ENCODE measurements at places on chromosomes 2 and 18.
A peak's percentile ranks its signal among the peaks of the same experiment; 100 is the strongest.

DNA sequence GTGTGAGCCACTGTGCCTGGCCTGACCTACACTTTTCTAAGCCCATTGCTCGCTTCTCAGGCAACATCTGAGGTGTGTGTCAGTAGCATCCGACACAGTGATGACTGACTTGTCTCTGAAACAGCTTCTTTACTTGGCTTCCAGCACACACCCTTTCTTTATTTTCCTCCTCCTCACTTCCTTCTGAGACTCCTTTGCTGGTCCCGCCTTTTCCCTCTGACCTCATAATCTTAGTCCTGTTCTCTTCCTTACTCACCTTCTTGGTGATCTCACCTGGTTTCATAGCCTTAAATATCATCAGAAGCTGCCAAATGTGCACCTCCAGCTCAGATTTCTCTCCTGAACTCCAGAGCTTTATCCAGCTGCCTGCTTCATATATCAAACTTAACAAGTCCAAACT lies 66.6 kb upstream of the PELI1 start:
- DNase-seq, result no peak

DNA sequence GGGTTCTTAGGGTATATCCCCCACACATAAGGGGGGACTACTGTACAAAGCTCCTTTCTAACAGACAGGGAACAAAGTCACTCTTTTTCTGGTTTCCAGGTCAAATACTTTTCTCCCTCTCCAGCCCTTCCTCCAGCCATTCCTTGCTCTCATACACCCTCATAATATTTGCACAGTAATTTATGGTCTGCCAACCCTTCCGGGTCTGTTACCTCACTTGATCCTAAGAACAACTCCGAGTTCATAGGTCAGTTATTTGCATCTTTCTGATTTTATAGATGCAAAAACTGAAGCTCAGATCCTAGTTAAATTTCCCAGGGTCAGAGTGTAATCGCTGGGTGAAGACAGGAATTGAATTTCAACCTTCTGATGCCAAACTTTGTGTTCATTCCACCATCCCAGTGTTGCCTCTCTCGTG lies 14.8 kb upstream of the MATN3 start:
- no peak for DNase-seq

- DNase-seq, result no peak
These were observed 135.6 kb upstream of the DAPL1 start for GRCh38 chr2:158659483-158659882.

DNA sequence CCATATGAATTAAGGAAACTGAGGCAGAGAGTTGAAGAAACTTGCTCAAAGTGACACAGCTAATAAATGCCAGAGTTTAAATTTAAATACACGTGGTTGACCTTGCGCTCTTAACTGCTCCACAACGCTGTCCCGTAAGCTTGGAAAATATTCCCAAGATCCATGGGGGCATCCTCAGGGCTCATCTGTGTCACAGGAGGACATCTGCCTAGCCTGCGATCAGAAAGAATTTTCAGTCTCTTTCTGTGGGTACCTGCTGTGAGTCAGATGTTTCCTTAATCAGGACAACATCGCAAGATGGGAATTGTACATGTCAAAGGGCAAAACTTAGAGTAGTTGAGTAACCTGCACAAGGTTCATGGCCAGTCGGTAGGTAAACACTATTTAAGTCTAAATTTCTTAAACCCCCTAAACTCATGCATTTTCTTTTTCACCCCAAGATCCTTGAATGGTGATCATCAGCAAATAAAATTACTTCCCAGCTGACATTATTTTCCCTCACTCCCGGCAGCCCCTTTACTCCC lies 1.4 kb downstream of the CMPK2 start:
- DNase-seq, result no peak

- DNase-seq, result no peak
These were observed 255.3 kb upstream of the SALL3 start for GRCh38 chr18:78724214-78724914.

- DNase-seq, result no peak
These were observed 242.7 kb downstream of the TGIF1 start for GRCh38 chr18:3692691-3693090.

DNA sequence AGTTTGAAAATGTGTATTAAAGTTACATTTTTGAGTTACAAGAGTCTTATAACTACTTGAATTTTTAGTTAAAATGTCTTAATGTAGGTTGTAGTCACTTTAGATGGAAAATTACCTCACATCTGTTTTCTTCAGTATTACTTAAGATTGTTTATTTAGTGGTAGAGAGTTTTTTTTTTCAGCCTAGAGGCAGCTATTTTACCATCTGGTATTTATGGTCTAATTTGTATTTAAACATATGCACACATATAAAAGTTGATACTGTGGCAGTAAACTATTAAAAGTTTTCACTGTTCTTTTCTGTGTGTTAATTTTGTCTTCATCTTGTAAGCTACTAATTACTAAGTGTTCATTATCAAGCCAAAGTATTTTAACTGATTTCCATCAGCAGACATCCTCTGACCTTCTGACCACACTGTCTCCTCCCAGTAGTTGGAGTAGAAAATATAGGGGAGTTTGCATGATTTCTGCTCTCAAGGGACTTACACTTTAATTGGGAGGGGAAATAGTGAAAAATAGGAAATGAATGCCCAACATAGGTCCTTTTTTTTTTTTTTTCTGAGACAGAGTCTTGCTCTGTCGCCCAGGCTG lies 4.3 kb downstream of the PMAIP1 start:
- no peak for DNase-seq

DNA sequence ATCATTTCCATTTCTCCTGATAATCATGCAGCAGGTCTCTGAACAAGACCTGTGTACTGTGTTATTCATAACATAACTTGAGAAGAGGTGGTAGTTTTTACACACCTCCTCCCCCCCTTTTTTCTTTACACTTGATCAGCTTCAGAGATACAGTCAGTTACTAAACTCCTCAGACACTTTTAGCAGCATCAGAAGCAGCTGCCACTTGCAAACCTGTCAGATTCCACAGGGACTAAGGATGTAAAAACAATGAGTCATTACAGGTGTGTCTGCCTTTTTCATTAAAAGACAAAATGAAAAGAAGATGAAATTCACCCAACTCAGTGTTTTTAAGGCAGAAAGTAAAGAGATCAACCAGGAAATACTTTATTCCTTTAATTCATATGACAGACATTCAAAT lies 254.0 kb downstream of the NRXN1 start:
- no peak for DNase-seq

DNA sequence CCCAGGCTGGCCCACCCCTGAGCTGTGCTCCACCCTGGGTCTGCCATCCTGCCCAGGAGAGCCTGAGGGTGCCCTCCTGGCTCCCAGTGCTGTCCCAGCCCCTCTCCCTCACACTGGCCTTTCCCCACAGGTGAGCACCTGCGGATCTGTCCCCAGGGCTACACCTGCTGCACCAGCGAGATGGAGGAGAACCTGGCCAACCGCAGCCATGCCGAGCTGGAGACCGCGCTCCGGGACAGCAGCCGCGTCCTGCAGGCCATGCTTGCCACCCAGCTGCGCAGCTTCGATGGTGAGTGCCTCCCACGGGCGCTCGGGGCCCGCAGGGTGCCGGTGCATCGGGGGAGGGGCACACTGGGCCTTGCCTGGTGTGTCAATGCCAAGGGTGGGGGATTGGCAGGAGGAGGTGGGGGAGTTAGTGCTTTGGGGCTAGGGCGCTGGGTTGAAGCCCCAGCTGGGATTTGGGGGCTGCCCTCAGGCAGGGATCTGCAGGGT lies 23.5 kb downstream of the GPC1 start:
- DNase-seq, result no peak

DNA sequence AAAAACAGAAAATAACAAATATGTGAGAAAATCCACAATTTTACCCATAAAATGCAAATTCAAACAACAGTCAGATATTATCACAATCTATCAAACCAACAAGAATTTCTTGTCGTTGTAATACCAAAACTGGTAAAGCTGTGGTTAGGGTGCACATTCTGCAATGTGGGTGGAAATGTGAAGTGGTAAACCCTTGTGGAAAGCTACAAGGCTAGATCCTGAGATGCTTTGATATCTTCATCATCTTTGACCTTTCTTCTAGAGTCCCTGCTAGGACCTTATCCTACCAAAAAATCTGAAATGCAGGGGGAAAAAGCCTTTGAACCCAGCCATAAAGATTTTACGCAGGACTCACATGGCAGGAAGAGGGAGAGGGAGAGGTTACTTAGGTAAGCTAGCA lies 17.2 kb upstream of the ATG16L1 start:
- DNase-seq, result no peak

GRCh38 chr2:174495365-174496012 lies 8.7 kb upstream of the GPR155 start:
- no peak for DNase-seq

DNA sequence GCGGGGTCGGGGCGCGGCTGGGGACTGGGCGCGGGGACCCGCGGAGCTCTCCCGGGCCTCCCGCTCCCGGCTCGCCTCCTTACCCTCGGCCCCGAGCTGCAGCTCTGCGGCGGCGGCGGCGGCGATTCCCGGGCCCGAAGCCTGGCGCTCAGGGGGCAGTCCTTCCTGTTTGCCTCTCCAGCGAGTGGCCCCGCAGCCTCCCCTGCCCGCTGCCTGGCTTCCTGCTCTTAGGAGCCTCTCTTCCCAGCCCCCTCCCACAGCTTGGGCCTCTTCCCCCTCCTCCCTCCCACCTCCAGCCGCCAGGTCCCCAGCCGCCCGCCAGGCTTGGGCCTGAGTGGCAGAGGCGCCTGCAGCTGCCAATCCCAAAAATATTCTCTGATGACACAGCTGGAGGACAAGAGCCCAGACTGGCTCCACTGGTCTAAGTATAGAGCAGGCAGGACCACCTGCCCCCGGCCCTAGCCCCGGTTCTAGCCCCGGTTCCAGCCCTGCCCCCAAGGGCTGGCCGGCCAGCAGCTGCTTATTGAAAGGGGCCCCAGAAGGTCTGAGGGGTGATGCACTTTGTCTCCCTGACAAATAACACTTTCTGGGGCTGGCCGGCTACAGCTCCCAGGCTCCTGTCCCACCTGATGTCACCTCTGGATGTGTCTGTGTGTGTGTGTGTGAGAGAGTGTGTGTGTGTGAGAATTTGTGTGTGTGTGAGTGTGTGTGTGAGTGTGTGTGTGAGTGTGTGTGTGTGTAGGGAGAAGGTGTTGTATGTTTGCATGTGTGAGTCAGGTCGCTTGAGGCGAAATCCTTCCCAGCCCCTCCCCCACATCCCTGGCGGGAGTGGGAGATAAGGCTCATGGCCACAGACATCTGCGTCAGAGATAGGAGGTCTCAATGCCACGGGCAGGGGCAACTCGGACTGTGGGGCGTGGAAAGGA lies at the start of gene OBSL1:
Gene OBSL1 (minus strand): TSS at position 229 of the 926 bp plus-strand sequence. CDS start 307 bp downstream, outside the sequence.
- peak; percentile 93 for DNase-seq

- no peak for DNase-seq
These were observed 33.6 kb downstream of the FARP2 start for GRCh38 chr2:241389697-241390096.

DNA sequence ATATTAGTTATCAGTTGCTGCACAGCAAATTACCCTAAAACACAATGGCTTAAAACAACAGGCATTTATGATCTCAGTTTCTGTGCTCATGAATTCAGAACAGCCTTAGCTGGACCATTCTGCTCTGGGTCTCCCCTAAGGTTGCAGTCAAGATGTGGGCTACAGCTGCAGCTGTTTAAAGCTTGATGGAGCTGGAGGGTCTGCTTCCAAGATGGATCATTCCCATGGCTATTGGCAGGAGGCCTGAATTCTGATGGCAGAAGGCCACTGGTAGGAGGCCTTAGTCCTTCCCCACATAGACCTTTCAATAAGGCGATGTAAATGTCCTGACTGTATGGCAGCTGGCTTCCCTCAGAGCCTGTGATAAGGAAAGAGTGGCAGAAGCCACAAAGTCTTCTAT lies 118.6 kb upstream of the SERPINE2 start:
- no peak for DNase-seq

DNA sequence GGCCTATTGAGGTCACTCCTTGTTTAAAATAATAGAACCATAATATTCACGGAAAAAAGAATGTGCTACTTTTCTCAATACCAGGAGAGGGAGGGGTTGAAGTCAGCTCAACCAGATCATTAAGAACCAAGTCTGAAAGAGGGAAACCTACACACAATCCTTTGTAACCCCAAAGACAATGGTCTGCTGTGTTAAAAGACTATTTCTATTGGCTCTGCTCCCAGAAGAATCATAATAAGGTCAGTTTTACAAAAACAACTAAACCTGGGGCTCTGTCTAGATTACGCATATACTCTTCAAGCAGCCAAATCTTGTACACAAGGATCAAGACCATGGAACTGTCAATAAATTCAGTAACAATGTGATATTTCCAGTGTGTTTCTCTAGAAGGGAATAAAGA lies 177.2 kb upstream of the CRIM1 start:
- DNase-seq, result no peak

DNA sequence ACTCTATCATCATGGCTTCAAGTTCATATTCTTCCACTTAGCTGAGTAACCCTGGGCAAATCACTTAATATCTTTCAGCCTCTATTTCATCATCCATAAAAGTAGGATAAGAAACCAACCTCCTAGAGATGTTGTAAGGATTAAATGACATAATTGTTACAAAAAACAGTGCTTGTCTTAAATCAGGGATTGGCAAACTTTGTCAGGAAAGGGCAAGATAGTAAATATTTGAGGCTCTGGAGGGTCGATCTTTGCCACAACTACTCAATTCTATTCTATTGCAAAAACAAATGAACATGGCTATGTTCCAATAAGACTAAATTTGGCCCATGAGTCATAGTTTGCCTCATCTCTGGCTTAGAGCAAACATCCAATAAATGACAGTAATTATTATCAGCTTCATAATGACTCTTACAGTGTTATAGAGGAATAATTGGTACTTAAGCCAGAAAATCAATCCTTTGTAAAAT lies 184.7 kb downstream of the SATB2 start:
- DNase-seq, result no peak

DNA sequence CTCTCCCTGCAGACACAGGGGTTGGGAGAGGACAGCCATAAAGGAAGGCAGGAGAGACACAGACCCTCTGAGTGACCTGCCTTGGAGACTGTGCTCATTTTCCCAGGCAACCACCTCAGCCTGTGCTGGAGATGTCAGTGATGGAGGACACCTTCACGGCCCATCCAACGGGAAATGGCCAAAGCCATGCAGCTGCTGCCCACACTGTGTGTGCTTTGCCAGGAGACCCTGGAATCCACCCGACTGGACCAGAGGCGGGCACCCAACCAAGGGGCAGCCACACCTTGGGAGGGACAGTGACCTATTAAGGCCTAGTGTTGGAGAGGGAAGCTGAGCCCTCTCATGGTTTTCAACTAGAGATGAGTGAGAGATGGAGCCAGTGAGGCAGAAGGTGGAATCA lies 192.5 kb downstream of the SMAD2 start:
- no peak for DNase-seq

DNA sequence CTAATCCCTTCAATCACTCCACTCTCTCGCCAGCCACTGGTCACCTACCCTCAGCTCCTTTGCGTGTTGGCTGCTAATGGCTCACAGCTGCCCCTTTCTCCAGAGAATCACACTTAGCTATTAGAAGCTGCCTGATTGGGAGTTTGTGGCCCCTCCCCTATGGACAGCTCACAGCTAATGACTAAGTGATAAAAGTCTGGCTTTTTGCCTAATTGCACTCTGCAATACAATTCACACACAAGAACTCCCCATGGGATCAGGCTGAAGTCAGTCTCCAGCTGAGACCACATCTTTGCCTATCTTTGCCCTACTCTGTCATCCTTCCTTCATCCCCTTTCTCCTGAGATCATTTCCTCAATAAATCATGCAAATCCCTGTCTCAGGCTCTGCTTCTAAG lies 701.9 kb upstream of the RAB6C start:
- DNase-seq, result no peak

GRCh38 chr18:50287441-50288347 lies at the start of gene CXXC1:
Gene CXXC1, minus strand, starts transcription at chr18:50287692. Its CDS starts 103 bp downstream, at chr18:50287589.
- DNase-seq, result peak; percentile 99

Measured in body of pancreas (tissue), 4 donors.